ENCODE measurements at places on chromosomes 13 and 19.

DNA sequence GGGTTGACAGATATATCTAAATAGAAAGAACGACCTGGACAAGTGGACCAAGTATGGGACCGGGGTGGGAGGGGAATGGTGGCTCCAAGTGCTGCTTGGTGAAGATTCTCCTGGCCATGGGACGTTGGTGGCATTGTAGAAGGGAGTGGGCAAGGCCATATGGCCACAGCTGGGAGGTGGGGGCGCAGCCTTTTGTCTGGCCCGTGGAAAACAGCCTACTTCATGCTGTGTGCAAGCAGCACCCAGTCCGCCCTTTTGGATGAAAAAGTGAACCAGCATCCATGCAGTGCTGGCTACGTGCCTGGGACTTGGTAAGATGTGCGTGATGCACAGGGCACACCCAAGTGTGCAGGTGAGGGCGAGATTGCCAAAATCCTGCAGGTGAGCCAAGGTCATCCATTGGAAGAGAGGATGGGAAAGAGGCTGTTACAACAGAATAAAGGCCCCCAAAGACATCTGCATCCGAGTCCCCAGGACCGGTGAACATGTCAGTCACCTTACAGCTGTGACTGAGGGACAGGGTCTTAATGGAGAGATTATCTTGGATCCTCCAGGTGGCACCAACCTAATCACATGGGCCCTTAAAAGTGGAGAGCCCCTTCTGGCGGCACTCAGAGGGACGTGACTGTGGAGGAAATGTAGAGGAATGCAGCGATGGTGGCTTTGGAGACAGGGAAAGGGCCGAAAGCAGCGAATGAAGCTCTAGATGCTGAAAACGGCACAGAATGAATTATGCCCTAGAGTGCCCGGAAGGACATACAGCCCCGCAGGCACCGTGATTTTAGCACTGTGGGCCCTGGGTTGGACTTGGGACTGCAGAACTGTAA is 40.8 kb downstream of the TEX29 start:
- no peak for DNase-seq

DNA sequence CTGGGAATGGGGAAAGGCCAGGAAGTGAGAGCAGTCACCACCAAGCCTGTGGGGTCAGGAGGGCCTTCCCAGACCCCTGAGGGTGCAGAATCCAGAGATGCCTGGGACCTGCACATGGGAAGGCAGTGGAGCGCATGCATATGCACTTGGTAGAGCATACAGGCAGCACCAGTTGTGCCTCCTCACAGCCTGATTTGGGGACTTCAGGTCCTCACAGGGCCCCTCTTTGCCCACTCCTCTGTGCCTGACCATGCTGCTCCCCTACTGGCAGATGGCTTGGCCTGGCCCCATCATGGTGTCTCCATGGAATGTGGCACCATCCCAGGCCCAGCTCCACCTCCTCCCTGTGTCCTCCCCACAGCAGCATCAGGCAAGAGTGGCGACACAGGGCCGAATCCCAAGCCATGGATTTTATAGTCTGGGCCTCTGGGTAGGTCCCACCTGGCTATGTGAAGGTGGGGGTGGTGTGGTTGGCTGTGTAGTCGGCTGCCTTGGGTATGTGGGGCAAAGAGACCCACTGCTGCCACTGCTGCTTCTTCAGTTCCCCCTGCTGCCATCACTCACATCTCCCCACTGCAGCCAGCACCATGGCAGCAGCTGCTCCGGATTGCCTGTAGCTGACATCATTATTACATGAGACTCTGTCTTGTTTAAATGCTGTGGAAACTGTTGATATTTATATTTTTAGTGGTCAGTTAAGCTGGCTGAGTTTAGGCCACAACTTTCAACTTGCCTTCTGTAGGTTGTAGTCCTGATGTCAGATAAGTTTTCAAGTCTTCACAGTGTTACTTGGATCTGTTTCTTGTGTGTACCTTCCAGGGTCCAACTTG is 247.0 kb downstream of the GPC6 start:
- DNase-seq = no peak

DNA sequence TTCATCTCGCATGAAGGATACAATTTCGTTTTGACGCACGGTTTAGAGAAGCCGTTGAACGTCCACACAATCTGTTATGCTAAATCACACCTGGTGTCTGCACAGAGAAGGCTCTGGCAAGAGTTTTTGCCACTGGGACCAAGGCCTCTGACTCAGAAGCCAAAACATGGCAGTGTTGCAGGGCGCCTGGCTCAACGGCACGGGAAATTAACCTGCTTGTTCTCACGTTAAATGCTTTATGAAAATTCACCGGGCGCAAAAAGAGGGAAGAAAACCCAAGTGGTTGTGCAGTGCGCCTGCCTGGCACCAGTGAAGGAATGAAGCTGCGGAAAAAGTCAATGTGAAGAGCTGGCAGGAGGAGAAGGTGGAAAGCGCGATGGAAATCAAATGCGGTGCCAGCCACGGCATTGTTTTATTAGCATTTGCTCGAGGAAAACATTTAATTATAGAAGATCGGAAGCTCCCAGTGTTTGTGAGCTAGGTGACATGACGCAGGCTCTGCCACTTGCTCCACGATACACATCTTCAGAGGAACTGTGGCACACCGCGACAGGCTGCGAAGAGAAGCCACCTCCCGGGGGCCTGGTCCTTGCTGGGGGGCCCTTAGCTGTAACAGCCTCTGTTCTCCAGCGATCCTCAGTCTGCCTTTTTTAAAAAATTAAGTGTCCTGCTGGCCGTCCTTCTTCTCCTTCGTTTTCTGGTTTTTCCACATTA is 126.2 kb downstream of the ZIC5 start:
- no peak for DNase-seq

- no peak for DNase-seq
Measured at GRCh38 chr13:85317781-85318180, 481.4 kb downstream of the SLITRK6 start.

GRCh38 chr13:48004201-48004600 is 3.1 kb upstream of the SUCLA2 start:
- DNase-seq = no peak

- no peak for DNase-seq
Measured at GRCh38 chr19:16368385-16369305, 44.0 kb downstream of the KLF2 start.

DNA sequence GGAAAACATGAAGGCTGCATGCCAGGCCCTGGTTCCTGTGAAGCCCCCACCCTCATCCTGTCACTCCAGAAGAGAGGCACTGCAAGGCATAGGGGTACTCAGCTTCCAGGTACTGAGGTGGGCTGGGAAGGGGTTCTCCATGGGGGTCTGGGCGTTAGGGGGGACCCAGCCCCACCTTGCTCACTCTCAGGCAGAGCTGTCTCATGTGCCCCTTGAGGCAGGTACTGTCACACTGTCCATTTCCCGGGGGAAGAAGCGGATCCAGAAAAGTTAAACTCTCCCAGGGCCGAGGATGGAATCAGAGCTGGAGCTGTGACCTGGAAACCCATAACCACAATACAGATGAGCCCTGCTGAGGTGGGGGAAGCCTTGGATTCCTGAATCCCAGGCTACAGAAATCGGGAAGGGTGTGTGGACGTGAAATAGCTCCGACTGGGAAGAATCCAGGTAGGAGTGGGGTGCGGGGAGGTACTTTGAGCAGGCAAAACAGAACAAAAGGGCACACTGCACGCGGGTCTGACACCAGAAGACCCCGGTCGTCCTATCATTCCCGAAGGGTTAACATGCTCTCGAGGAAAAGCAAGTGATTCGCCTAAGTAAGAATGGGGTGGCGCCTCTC is 540 bp upstream of the USE1 start:
- DNase-seq = no peak

DNA sequence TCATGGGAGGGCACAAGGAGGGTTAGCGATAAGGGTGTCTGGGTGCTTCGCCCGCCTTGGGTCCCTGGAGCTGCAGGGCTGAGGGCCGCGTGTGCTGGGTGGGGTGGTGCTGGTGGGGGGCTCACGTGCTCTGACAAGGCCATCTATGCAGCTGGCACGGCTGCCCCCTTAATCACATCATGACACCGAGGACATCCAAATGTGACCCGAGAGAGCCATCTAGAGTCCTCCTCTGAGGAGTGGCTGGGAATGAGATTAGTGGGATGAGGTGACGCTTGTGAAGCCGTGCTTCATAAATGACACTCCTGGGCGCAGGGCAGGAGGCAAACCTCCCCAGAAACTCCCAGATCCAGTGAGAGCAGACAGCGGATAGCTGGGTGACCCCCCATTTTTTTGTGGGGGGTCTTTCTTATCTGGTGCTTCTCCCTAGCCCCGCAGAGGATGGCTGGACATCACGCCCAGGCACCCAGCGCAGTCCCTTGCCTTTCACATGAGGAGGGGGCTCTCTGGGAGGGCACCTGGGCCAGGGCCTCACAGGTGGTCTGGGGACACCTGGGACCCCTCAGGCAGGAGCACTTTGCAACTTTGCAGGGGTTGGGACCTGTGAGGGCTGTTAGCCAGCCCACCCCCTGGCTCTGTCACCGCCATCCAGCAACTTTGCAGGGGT is 6.6 kb downstream of the FZR1 start:
- DNase-seq = no peak

DNA sequence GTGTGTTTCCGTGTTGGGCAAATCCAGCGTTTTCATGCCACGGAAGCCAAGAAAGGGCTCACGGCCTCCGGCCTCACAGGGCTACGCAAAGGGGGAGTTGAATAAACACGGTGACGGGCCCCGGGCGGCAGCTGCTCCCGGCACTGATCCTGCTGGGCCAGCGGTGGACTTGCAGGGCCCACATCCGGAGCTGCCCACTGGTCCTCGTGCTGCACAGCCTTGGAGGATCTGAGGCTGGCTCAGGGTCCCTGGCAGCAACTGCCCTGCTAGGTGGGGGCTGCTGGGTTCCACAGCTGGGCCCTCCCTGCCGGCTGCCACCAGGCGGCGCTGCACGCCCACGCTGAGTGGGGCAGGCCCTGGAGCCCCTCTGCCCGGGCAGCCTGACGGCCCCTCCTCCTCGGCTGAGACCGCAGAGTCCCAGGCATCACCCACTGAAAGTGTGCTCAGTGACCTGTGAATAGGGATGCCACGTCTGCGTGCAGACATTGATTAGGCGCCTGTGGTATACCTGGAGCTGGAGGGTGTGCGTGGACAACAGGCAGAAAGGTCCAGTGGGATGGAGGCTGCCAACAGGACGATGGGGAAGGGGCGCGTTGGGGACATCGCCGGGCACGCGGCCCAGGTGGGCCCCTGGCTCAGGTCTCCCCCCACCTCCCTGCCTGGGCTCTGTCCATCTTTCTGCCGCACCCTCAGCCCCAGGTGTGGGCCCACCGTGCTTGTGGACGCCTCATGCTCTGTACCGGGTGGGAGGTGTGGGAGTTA is 5.3 kb upstream of the HCN2 start:
- DNase-seq = no peak

DNA sequence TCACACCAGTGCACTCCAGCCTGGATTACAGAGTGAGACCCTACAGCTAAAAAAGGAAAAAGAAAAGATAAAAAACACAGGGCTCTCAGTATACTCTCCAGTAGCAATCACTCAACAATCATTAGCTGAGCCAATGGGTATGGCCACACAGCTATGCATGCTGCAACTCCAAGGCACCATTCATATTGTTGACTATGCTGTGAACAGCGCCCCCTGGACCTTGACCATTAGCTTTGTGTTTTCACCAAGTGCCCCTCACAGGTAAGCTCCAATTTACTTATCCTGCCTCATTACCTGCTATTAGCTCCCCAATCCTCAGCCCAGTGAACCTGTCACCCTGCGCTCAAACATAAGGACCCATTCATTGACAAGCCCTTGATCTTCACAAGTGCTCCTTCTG is 35.8 kb downstream of the ZIC5 start:
- no peak for DNase-seq

DNA sequence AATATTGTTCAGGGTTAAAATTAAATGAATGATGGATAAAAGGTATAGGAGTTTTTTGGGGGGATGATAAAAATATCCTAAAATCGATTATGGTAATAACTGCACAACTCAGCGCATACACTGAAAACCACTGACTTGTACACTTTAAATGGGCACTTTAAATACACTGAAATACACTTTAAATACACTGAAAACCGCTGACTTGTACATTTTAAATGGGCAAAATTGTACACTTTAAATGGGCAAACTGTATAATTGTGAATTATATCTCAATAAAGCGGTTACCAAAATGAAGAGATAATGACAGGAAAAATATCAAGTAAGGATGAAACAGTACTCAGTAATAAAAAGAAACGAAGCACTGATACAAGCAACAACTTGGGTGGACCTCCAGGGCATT is 1.5 kb downstream of the LIG1 start:
- no peak for DNase-seq

- no peak for DNase-seq
Measured at GRCh38 chr13:32804673-32805230, 211.5 kb upstream of the KL start.

GRCh38 chr19:1351381-1351851 is 32.3 kb upstream of the NDUFS7 start:
- no peak for DNase-seq

GRCh38 chr13:36332986-36333385 is 13.2 kb downstream of the SPART start:
- no peak for DNase-seq

DNA sequence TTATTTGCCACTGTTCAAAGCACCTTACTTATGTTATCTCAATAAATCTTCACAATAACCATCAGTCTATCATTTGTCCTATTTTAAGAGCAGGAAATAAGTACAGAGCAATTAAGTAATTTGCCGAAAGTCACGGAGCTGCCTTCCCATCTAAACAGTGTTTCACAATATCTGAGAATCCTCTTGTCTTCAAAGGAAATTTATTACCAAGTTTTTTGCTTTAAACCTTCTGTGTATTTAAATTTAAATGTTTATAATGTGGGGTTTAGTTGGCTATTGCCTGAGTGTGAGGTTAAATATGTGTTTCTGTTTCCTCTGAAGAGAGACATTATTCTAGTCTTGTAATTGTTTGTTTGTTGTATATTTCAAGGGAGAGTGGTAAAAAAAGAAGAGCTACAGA is 633.1 kb downstream of the EFNB2 start:
- DNase-seq = no peak

DNA sequence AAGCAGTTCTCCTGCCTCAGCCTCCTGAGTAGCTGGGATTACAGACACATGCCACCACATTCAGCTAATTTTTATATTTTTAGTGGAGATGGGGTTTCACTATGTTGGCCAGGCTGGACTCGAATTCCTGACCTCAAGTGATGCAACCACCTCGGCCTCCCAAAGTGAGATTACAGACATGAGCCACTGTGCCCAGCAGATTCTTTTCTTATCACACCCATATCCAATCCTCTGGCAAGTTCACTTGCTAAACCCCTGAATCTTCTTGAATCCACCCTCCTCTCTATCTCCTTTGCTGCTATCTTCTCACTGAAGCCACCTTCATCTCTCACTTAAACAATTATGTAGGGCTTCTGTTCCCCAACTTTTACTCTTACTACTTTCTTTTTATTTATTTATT is 17.5 kb downstream of the TMEM143 start:
- no peak for DNase-seq

DNA sequence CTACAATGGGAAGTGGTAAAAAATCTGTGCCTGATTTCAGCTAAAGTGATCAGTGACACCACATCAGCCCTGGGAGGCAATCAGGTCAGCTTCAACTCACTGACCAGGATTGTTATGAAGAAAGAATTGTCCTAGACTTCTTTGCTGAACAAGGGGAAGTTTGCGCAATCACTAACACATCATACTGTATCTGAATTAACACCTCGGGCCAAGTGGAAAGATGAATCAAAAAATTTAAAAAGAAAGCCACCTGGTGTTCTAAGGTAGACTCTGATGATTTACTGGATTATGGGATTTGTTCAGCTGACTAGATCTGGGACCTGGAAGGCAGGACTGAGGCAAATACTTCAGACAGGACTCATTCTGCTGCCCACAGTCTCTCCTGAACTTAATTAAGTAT is 161.8 kb downstream of the DIAPH3 start:
- no peak for DNase-seq
